ENCODE measurements at places on chromosomes 16 and 17.

DNA sequence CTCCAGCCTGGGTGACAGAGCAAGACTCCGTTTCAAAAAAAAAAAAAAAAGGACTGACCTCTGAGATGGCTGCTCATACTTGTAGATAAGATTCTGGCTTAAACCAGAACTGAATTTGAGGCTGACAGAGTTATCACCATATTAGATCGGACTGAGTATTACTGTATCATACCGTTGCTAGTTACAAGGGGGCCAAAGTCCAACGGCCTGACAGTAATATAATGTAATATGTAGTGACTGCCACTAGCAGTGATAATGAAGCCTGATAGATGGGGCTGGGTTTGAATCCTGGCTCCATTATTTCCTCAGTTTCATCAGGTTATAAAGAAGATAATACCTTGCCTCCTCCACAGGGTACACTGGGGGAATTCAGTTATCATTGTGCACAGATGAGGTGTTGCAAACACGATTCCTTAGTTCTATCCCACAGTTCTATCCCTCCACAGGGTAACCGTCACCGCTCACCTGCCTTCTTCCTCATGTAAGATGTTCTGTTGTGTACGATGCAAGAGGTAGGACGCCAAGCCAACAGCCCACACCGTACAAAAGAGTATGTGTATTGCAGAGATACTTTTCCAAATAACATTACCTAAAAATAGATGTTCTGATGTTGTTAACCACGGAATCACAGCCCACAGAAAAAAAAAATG, 5.2 kb downstream of the TMEM220 start:
- no peak for DNase-seq

DNA sequence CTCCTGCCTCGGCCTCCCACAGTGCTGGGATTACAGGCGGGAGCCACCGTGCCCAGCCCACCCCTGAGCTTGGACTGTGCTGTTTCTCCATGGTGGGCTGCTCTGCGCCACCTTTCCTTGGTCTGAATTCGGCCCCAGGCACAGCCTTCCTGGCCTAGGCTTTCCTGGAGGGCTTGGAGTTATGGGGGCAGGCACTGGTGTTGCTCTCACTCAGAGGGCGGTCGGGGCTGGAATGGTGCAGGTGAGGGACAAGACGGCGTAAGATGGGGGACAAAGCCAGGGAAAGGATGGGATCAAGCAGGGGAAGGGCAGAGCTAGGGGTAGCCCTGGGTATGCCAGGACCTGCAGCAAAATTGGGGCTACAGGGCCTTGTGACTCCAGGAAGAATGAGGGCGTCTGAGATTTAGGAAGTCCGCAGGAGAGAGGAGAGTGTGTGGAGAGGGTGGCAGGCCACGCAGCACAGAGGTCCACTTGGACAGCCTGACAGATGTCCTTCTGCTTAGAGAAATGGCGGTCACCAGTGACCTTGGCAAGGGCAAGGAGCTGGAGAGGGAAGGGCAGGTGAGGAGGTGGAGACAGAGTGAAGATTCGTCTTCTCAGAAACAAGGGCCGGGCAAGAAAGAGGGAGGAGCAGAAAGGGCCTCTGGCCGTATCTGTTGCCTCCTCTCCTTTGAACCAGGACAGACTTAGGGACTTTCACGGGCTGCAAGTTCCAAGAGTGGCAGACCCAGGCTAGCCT, 1.6 kb upstream of the ATP6V0C start:
- DNase-seq: no peak

GRCh38 chr16:802914-803753, 2.6 kb upstream of the GNG13 start:
- no peak for DNase-seq

GRCh38 chr17:80295146-80295545, 34.5 kb downstream of the RNF213 start:
- no peak for DNase-seq

- DNase-seq: no peak
Observed at GRCh38 chr16:66933776-66934137, 445 bp downstream of the CIAO2B start.

DNA sequence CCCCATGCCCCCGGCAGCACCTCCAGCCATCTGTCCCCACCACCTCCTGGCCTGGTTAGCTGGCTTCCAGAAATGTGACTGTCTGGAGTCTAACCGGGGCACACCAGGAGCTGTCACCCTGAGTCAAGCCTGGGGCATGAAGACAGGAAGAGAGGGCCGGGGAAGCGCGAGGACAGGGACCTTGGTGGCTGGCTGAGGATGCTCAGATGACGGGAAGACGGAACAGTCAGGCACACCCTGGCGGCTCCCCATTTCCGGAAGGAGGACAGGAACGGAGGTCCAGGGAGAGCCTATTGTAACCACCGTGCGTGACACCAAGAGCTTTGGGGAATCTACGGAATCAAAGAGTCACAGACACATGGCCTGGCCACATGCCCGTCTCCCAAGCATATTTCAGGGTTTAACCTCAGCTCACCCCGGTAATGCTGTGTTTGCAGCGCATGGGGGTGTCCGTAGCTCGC, 51.7 kb downstream of the SDK2 start:
- DNase-seq: no peak

DNA sequence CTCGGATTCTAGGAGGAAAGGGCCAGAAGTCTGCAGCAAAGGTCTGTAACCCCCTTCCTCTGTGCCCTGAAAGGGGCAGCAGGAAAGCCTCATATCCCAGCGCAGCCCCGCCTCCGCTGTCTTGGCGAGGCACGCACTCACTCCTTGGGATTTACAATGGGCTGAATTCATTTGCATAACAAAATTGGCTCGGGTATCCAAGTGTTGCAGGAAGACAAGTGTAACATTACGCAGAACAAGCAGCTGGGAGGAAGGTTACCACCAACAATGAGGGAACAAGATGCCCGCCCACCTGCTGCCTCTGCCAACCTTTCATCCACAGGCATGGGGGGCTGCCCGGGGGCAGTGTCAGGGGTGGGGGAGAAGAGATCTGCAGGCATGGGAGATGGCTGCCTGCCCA, 130.4 kb downstream of the MRM1 start:
- no peak for DNase-seq

- DNase-seq: no peak
Observed at GRCh38 chr17:43366891-43367736, 31.7 kb upstream of the ARL4D start.

DNA sequence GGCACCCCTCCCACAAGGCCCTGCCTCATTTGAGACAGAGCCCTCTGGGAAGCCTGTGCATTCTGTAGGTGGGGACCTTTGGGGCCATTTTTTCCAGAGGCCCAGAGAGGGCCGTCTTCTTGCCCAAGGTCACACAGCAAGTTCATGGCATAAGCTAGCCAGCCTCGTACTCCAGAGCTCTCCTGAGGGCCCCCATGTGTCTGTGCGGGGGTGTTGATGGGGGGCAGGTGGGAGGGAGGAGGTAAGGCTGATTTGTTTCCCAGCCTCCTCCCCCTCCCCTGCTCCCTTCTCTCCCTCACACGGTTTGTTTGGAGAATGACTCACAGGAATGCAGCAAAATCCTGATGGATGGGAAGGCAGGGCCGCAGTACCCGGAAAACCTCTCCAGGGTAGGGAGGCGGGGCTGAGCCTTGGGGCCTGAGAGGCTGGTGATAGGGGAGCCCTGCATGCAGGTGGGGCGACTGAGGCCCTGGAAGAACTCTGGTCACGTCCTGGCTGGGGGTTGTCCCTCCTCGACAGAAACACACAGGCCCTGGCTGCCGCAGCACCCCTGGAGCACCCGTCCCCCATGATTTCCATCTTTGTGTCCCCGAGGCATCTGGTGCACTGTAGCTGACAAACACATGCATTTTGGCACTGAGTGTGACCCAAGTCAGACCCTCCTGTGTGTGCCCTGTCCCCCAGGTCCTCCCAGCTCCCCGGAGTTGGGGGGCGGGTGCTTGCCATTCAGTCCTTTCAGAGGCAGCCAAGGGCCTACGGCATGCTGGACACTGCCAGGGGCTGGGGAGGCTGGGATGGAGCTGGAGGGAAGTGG, 29.7 kb downstream of the RAI1 start:
- no peak for DNase-seq

DNA sequence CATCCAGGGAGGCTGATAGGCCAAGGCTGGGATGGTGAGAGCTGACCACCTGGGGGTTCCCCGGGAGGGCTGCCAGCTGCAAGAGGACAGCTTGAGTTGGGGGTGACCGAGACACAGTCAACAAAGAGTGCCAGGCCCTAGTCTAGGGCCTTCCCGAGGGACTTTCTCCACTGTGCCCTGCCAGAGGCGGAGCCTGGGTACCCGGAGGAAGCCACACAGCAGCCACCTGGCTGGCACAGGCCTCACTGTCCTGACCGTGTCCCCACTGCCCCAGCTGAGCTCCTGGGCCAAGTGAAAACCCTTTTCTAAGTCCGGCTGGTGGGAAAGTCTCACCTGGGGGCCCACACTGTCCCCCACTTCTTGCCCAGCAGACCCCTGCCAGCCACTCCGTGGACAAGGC, 71.9 kb upstream of the GSE1 start:
- DNase-seq: no peak

DNA sequence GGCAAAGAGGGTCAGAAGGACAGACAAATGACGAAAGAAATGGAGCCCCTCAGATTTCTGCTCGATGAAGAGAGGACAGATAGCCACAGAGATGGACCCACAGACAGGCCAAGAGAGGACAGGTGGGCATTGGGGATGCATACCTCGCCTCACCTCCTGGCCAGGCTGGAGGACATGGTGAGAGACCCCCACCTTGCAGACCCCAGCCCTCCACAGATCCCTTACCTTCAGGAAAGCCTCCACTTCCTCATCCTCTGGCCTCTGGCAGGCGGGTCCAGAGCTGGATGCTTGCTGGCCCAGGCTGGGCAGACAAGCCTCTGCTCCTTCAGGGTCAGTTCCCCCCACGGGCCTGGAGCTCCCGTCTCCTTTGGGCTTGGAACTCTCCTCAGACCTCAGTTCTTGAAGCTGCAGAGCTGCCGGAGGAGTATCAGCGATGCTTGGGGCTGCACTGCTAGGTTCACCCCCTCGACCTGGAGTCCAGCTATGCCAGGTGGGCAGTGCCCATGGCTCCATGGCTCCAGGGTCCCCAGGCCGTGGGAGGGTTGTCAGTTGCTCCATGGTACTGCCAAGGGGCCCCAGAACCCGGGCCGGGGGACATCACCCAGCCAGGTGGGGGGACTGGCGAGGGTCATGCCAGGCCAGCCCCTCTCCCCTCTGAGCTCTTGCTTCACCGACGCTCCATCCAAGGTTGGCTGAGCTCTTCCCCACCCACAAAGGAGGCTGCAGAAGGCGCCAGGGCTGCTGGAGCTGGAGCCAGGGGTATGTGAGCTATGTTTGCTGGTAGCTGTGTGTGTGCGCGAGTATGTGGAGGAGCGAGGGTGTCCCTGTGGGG, 1.0 kb downstream of the TSPOAP1 start:
- no peak for DNase-seq

Measured in left renal pelvis (tissue), 4 donors.